Kidney glomerular epithelial cell (primary cell): ENCODE measurements at places on chromosomes 13 and 19.

GRCh38 chr19:45258862-45259261 is 7.8 kb downstream of the MARK4 start:
- DNase-seq = no peak

DNA sequence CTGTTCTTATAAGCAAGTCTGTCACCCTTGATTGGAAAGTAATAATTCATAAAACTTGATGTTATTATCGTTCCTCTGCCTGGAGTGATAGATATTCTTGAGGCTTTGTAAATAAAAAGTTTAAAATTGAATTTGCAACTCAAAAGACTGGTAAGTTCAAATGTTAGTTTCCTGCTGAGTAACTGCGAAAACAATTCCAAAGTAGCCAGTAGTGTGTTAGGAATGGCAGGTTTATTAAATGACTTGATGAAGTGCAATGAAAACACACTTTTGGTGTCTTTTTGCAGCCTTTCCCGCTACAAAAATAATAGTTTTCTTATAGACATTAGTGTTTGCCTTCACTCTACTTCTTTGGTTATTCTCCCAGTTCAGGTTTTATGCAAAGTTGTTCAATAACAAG is 299.3 kb downstream of the DLEU7 start:
- DNase-seq = no peak

DNA sequence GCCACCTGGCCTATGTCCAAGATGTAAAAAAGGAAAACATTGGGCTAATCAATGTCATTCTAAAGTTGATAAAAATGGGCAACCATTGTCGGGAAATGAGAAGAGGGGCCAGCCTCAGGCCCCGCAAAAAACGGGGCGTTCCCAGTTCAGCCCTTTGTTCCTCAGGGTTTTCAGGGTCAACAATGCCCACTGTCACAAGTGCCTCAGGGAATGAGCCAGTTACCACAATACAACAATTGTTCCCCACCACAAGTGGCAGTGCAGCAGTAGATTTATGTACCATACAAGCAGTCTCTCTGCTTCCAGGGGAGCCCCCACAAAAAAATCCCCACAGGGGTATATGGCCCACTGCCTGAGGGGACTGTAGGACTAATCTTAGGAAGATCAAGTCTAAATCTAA is 112.5 kb downstream of the ZNF486 start:
- DNase-seq = no peak

- DNase-seq = no peak
Observed at GRCh38 chr19:52270266-52270885, 989 bp downstream of the ZNF766 start.

GRCh38 chr19:49136771-49137171 is 17.4 kb downstream of the PPFIA3 start:
- DNase-seq = no peak

GRCh38 chr19:3403489-3404323 is 37.3 kb downstream of the NFIC start:
- DNase-seq = peak; percentile 49

GRCh38 chr19:39434123-39435076 is 1.3 kb downstream of the RPS16 start:
- no peak for DNase-seq
